ENCODE measurements at places on chromosomes 3 and 15.

GRCh38 chr3:185402561-185402960, 39.6 kb downstream of the MAP3K13 start:
- DNase-seq, result no peak

DNA sequence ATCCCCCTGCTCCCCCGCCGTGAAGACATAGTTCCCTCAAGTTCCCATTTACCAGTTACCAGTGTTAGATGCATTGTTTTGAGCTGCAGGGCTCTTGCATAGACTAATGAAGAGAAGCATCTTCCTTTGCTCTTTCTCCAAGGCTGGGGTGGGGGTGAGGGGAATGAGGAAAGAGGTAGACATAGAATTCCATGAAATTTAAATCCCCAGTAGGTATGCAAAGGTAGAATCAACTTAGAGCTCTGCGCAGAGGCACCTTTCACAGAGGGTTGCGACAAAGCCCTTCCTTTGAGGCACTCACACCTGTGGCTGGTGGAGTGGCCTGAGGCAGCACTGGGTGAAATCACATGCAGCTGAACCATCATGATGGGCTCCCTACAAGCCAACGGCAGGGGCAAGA, 101.3 kb downstream of the WDR76 start:
- no peak for DNase-seq

DNA sequence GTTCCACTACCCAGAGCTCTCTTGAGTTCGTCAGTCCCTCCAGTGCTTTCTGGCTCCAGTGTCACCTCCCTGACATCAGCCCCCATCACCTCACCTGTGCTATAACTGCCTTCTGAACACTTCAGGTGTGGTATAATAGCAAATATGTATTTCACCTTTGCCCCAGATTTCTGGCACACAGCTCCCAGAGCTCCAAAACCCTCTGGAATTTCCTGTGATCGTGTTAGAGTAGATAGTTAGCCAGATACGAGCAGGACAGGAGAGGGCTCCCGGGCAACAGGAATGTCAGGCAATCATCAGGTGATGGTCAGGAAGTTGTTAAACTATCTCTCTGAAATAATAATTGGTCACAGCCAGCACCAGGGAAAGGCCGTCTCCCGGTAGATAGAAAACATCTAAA, 22.6 kb upstream of the LIMD1 start:
- no peak for DNase-seq

- no peak for DNase-seq
Measured at GRCh38 chr15:28894631-28895030, 8.9 kb downstream of the APBA2 start.

GRCh38 chr3:55474213-55474632, 12.9 kb downstream of the WNT5A start:
- no peak for DNase-seq

- no peak for DNase-seq
Measured at GRCh38 chr3:37974121-37975083, 16.2 kb upstream of the VILL start.

GRCh38 chr15:80695099-80695910, at the start of gene ABHD17C:
ABHD17C (plus strand) TSS chr15:80695310; CDS start chr15:80695430, 120 bp downstream.
- DNase-seq, result peak; percentile 58

DNA sequence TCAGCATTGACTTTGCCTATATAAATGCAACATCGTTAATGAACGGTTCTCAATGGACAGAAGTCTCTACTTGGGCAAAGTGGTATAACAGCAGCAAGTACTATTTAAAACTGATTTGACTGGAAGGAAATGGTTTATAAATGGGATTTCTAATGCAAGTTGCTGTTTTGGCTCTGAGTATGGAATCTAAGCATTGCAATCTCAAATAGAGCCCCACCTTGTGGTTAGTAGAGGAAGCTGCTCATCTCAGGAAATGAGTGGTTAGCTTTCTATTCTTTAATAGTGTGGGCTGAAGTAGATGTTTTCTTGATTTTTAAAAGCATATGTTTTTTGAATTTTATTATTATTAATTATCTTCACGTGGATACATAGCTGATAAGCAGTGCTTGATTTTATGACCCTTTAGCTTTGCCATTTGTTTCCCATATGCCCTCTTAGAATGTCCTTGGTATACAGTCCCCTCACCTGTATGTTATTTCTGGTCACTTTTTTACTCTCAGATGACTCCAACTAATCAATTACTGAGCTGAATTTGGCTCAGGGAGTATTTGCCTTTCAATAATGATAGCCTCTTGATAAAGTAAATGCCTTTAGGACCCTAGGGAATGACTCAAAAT, 67.1 kb downstream of the OXSM start:
- no peak for DNase-seq

GRCh38 chr3:157913741-157914150, 192.5 kb downstream of the SHOX2 start:
- no peak for DNase-seq

GRCh38 chr3:16423298-16423697, 90.2 kb downstream of the RFTN1 start:
- no peak for DNase-seq

DNA sequence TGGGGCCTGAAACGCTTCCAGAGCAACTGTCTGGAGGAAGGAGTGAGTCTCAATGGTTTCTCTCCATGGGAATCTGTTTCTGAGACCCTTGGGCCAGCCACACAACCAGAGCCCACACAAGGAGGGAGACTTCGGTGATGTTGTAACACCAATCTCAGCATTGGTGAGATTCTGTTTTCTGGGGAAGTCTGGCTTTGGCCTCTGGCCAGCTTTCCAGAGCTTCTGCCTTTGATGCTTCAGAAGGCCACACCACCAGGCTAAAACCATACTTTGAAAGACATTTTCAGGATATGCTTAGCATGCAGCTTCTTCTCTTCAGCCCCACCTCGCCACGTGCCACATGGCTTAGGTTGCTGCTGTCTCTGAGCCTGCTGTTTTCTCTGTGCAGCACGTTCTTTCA, 3.6 kb upstream of the EEFSEC start:
- DNase-seq, result no peak

- no peak for DNase-seq
Measured at GRCh38 chr3:14388201-14388600, 14.2 kb upstream of the SLC6A6 start.

DNA sequence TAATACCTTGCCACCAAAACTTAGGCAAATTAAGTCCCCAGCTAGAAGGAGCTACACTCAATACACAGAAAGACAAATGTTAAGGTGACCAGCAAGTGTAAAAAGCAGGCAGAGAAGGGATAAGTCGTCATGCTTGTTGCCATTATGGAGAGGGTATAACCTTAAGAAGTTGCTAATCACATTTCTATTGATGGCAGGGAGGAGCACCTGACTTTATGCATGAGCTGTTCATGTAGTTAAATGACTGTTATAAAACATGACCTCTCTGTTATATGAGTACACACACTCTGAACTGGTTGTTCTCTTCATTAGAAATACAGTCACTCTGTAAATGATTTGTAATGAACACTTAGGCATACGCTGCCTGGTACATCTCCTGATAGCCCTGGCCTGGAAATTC, 6.6 kb upstream of the CCNL1 start:
- no peak for DNase-seq

DNA sequence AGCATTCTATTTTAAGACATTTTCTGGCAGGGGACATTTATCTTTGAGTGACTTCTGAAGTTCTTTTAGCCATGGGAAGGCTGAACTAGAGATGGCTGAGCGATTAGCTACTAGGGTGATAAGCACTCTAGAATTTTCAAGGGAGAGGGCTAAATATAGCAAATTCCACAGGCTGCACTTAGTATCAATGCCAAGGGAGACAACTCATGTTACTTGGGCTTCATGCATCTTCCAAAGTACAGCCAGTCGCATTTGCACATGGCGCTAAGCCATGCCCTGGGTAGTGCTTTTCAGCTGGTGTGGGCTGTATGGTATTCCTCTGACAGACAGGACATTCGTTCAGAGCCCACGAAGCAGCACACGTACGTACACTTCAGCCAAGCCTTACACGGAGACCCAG, 69.6 kb downstream of the RYR3 start:
- no peak for DNase-seq

DNA sequence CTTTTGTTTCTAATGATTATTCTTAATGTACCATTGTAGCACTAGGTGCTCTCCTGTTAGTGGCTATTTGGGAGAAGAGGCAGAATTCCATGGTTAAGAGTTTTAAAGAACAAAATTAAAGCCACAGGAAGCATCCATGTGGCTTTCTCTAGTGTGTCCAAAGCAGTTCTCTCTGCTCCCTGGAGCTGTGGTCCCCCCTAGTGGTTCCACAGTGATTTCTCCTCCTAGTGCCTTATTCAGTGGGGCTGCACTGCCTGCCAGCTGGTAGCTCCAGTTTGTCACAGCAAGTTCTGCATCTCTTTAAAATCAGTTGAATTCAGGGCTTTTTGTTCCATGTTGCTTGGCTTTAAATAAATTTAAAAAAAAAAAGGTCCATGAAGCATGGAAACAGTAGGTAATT, 39.6 kb upstream of the FAM98B start:
- DNase-seq, result peak; percentile 65

- no peak for DNase-seq
Measured at GRCh38 chr3:49924683-49925082, 4.9 kb downstream of the MON1A start.

GRCh38 chr3:166283840-166284239, 446.6 kb upstream of the BCHE start:
- no peak for DNase-seq

- DNase-seq, result no peak
Measured at GRCh38 chr15:92123962-92124656, 269.6 kb upstream of the ST8SIA2 start.

DNA sequence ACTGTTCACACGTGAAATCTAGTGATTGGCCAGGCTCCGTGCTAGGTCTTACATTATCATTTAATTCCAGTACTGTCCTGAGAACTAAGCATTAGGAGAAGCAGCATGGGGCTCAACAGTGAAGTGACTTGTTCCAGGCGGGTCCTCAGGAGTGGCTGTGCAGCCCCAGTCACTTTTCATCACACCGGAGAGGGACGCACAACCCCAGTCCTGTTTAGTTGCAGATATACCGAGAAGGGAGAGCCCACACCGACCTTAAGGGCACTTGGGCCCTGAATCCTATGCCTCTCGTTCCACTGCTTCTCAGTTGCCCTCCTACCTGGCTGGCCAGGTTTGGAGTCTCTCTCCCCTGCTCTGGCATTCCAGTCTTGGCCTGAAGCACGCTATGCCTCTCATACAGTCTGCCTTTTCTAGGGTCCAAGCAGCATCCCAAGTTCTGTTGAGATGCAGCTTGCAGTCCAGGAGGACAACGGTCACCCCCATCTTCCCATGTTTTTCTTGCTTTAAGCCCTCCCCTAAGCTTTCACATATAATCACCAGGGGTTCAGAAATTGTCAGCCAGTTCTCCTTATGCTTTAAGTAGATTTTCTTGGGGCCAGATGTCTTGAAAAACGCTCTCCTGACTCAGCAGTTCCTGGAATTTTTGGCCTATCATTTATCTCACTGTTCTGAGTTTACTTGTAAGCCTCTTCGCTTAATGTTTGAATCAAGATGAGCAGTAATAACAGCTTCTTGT, 10.1 kb downstream of the FAM131A start:
- no peak for DNase-seq

DNA sequence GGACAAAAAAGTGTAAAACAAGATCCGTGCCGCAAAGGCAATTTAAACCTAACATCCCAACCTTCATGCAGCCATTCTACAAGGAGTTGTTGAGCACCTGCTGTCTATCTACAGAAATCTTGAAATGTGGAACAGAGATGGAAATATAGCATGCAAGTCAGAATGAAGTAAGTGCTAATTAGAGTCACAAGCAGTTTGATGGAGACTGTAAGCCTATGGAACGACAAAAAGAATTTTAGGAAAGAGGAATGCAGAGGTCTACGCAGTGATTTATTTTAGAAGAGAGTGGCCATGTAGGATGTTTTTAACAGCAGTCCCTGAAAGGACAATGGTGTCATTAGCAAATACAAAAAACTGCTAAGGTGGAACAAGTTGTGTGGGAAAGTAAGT, 851 bp upstream of the DCBLD2 start:
- DNase-seq, result no peak

DNA sequence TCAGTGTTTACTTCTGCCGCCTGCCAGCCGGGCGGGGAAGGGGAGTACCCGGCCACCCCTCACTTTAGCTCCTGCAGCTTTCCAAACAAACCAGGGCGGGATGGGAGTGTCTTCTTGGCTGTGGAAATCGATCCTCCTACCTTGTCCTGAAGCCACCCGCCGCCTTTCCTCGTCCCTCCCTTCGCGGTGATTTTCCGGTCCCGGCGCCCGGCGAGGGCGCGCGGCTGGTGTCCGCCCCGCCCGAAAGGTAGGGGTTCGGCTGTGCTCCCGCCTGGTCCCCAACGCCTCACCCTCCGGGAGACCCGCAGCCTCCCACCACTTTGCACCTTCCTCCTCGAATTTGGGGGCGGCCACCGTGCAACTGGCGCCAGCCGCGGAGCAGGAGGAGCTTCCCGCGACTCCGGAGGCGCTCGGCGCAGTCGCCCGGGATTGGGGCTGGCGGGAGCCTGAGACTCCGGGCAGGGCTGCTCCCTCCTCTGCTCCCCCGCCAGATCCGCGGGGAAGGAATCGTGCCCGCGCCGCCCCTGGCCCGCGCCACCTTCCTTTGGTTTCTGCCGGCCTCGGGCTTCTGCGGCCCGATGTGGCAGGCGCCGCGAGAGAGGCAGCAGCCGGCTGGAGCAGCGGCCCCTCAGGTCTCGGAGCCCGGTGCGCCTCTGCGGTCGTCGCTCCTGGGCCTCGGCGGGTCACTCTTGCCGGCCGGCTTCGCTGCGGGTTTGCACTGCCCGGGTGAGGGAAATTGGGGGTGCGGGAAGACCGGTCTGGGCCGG, 30.7 kb upstream of the ST3GAL6 start:
- DNase-seq, result peak; percentile 28

DNA sequence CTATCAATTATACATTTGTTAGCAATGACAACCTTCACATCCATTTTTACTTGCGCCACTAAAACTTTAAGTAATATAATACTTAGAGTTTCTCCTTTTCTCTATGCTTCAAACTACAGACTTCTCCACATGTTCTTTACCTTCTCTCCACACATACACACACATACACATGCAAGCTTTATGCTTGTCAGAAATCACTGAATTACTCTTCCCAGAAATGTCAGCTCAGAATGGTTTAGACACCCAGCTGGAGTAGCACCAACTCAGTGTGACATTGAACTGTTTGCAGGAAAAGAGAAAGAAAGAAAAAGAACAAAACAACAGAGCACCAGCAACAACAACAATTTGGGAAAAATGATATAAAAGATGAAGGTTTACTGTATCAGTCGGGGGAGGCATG, 20.9 kb downstream of the CBLB start:
- DNase-seq, result no peak

DNA sequence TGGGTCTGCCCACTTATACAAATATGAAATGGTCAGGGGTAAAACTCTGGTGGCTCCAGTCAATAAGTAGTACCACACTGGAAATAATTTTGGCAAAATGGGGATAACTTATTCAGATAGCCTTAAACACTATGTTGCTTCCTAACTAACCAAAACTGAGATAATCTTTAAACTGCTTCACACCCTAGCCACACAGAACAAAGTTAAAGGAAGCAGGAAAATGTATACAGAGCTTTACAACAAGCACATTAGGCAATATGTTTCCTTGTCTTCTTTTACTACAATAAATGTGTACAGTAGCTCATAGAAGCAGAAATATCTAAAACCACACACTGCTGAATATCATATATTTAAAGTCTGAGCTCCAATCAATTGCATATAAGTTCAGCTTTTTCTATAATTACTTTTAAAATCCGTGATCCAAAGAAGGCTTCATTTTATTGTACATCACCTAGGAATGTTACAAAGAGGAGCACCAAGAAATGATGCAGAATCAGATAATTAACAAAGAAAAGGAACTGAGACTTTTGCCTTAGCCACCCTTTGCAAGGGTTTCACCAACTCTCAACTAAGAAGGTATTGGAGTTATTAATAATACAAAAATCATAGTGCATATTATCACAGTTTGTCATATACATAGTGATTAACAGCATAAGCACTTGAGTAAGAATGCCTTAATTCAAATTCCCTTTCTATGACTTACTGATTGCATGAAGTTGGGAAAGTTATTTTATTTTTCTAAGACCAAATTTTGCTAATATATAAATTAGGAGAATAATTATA, 9.2 kb upstream of the SSR3 start:
- no peak for DNase-seq
